ENCODE measurements at places on chromosomes 6 and 20.

DNA sequence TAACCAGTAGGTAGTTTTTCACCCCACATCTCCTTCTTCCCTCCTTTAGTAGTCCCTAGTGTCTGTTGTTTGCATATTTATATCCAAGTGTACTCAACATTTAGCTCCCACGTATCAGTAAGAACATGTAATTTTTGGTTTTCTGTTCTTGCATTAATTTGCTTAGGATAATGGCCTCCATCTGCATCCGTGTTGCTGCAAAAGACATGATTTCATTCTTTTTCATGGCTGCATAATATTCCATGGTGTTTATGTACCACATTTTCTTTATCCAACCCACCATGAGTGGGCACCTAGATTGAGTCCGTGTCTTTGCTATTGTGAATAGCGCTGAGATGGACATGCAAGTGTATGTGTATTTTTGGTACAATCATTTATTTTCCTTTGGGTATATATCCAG is 306.8 kb downstream of the NKAIN2 start:
- no peak for DNase-seq

DNA sequence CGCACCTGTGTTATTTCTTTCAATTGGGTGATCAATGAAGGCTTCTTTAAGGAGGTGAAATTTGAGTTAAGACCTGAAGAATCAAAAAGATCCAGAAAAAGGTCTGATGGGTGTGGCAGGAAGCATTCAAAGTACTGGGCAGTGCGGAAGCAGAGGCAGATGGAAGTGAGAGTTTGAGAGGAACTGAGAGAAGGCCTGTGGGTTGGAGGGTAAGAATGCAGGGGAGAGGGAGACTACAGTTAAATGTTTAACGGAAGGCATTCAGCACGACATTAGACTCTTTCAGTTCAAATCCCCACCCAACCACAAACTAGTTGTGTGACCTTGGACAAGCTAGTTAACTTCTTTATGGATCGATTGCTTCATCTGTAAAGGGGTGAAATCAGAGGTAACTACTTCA is 50.5 kb upstream of the GCM1 start:
- no peak for DNase-seq

DNA sequence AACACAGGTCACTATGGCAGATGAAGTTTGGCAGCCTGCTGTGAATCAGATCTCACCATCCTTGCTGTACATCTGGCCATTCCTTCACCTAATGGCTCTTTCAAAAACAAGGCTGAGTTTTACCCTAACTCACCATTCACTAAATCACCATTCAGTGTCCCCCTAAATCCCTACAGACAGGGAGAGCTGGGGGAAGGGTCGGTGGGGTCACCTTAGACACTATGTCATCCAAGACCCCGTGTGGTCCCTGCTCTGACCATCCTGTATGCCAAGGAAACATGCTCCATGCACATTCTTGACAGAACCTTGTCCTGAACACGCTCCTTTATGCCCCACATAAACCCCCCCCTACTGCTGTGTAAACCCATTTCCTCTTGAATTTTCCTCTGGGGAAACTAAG is 31.8 kb upstream of the IL17A start:
- DNase-seq, result no peak

- DNase-seq, result no peak
Observed at GRCh38 chr20:23200914-23201313, 114.8 kb upstream of the CD93 start.

DNA sequence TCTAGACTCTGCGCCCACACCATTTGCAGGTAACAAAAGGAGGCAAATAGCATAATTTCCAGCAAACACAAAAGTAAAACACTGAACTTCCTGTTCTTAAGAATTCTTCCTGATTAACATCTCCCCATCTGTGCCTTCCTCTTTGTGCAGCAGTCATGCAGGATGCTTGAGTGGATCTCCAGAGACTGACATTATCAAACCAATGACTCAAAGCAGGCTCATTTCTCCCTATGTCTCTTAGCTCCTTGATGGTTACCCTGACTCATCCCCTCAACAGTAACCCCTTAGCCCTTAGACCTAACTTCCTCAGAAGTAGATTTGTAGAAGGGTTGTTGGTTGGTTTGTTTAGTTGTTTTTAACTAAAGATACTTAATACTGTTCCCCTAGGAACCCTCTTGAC is 137.0 kb upstream of the RIN2 start:
- no peak for DNase-seq

DNA sequence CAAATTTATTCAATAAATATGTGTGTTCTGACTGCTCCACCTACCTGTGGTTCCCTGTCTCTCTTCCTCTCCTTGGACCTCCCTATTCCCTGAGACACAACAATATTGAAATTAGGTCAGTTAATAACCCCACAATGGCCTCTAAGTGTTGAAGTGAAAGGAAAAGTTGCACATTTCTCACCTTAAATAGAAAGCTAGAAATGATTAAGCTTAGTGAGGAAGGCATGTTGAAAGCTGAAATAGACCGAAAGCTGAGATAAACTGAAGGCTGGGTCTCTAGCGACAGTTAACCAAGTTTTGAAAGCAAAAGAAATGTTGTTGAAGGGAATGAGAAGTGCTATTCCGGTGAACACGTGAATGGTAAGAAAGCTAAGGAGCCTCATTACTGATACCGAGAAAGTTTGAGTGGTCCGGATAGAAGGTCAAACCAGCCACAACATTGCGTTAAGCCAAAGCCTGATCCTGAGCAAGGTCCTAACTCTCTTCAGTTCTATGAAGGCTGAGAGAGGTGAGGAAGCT is 34.1 kb downstream of the UST start:
- DNase-seq, result no peak
